Fibroblast of lung (primary cell): ENCODE measurements at places on chromosomes 16 and 17.
A peak's percentile ranks its signal among the peaks of the same experiment; 100 is the strongest.

- DNase-seq: no peak
- no peaks in the 10 kb centered on the region for H3K27me3 ChIP-seq
- H3K36me3 ChIP-seq: no peaks in the 10 kb centered on the region
Measured at GRCh38 chr17:76420356-76421043, 32.5 kb downstream of the UBE2O start.

DNA sequence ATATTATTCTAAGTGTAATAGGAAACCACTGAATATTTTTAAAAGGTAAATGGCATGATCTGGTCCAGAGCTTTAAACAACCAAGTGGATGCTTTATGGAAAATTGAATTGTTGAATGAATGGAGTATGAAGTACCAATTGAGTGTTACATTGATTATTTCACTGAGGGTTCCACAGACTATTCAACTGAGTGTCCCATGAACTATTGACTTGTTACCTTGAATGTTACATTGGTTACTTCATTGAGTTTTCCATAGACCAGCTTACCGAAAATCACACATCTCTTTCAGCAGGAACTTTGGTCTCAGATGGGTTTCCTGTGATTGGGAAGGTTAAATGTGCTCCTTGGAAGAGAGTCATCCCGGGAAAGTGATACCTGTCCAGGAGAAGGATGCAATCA lies 56.8 kb downstream of the TMEM114 start:
- no peak overlapping the region for H3K4me3 ChIP-seq
- no peaks in the 10 kb centered on the region for H3K36me3 ChIP-seq
- DNase-seq: no peak

GRCh38 chr16:66900721-66901441 lies 17.8 kb downstream of the CDH16 start:
- H3K4me1 ChIP-seq: peaks cover 46% of the 10 kb centered on the region
- H3K27ac ChIP-seq: no peak overlapping the region

DNA sequence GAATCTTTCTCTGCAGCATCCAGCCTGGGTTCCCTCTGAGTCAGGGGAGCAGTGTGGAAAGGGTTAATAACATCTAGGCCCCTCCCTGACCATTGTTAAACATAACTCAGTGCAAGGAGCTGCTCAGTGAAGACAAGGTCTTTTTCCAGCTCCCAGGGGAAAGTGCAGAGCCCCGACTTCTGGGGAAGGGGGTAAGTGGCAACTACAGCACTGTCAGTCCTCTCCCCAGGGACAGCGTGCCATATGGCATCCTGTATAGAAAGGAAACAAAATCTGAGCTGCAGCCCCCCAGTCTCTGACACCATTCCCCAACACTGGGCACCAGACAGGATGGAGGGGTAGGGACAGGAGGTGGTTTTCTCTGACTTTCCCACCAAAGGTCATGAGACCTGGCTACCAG lies 7.8 kb downstream of the MRPL27 start:
- H3K27ac ChIP-seq: no peak overlapping the region
- DNase-seq: no peak
- H3K4me3 ChIP-seq: no peak overlapping the region
- H3K36me3 ChIP-seq: peaks cover 16% of the 10 kb centered on the region
- no peaks in the 10 kb centered on the region for H3K4me1 ChIP-seq
- H3K27me3 ChIP-seq: no peaks in the 10 kb centered on the region

GRCh38 chr17:73262676-73263642 lies 1.3 kb upstream of the CPSF4L start:
- H3K27ac ChIP-seq: no peak overlapping the region
- H3K36me3 ChIP-seq: no peaks in the 10 kb centered on the region
- no peak for DNase-seq
- no peaks in the 10 kb centered on the region for H3K4me1 ChIP-seq
- H3K27me3 ChIP-seq: no peaks in the 10 kb centered on the region
- no peak overlapping the region for H3K4me3 ChIP-seq

DNA sequence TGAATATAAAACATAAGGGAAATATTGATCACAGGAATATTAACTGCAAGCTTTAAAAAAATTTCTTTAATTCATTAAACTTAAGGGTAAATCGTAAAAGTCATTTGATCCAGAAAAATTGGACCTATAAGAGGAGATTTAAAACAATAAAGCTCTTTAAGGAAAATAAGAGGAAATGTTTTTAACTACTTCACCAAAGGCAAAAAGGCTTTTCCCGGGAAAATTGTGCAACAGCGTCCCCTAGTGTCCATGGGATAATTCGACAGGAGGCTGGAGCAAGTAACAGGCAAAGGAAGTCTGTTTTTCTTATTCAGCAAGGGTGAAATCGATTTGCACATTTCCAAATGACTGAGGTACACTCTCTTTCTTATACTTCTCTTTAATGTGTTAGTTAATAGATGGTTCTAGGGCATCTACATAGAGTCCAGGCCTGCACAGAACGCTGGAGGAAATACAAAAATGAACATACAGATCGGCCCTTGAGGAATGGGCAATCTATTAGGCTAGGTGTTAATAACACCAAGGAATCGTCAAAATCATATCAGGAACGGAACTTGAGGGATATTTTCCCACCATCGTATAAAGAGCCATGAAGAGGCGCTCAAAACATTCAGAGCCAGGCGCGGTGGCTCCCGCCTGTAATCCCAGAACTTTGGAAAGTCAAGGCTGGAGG lies 61.4 kb downstream of the ZNF18 start:
- no peaks in the 10 kb centered on the region for H3K36me3 ChIP-seq
- no peaks in the 10 kb centered on the region for H3K4me1 ChIP-seq
- H3K4me3 ChIP-seq: no peak overlapping the region
- peak; percentile 54 for DNase-seq

- H3K4me1 ChIP-seq: no peaks in the 10 kb centered on the region
- no peaks in the 10 kb centered on the region for H3K36me3 ChIP-seq
- H3K4me3 ChIP-seq: no peak overlapping the region
- H3K27ac ChIP-seq: no peak overlapping the region
- no peak for DNase-seq
Measured at GRCh38 chr17:79496422-79497005, 114.3 kb downstream of the RBFOX3 start.

GRCh38 chr17:66749217-66749832 lies 85.6 kb upstream of the CACNG5 start:
- H3K4me3 ChIP-seq: no peak overlapping the region
- DNase-seq: no peak
- H3K36me3 ChIP-seq: peaks cover 12% of the 10 kb centered on the region
- no peak overlapping the region for H3K27ac ChIP-seq
